ENCODE measurements at places on chromosomes 12 and 14.

GRCh38 chr14:64953310-64953654 is 10.7 kb upstream of the GPX2 start:
- DNase-seq: no peak

DNA sequence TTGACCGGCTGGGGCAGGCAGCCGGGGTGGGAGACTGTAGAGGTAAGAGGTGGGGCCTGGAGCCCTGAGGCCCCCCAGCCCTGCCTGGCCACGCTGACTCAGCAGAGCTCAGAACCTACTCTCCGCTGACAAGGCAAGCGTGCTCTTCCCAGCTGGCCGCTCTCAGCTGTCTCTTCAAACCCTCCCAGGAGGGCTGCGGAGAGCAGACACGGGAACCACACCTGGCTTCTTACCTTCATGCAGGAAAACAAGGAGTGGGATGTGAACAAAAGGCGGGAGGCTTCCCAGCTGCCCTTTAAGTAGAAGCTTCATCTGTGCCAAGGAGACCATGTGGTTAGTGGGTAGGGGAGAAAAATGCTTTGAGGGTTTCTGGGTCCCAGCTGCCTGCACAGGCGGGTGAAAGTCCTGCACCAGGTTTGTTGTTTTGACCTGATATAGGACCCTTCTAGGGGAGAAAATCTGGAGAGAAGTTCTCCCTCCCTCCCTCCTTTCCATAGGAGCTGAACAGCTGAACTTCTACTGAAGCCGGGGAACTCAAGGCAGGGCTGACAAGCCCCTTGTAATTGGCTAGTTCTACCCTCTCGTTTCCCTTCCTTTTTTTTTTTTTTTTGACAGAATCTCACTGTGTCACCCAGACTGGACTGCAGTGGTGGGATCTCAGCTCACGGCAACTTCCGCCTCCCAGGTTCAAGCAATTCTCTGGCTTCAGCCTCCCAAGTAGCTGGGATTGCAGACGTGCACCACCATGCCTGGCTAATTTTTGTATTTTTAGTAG is 12.8 kb upstream of the TESC start:
- DNase-seq: no peak

GRCh38 chr12:8844665-8845064 is 22.2 kb downstream of the A2ML1 start:
- no peak for DNase-seq

- peak; percentile 19 for DNase-seq
Observed at GRCh38 chr12:3491938-3492792, 1.2 kb downstream of the PRMT8 start.

- DNase-seq: no peak
Observed at GRCh38 chr12:11786638-11787365, 137.3 kb downstream of the ETV6 start.

DNA sequence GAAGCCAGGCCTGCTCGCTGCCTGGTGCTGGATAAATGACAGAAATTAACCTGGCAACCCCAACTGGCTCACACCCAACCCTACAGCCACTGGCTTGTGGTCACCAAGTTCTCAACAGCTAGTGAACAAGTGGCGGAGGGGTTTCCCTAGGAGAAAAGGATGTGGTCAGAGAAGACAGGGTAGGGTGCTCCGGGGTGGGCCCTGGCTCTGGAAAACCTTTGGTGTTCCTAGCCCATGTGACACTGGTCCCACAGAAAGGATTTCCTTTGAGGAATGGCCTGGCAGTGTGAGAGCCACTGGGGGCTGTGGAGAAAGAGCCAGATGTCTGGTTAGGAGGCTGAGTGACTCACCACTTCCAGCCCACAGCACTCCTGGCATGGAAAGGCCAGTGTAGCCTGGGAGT is 8.7 kb downstream of the SYNE3 start:
- DNase-seq: no peak

GRCh38 chr14:90118027-90118426 is 56.2 kb downstream of the KCNK13 start:
- no peak for DNase-seq

- peak; percentile 22 for DNase-seq
Observed at GRCh38 chr12:113152835-113153814, 3.6 kb downstream of the CFAP73 start.

Data from fibroblast of skin of left quadriceps (primary cell).